ENCODE measurements at places on chromosomes 5 and 9. TPM values are rescaled to one million over a fixed set of nuclear protein-coding genes. Genes with fewer than 3 reads are reported as not detected.
A peak's percentile ranks its signal among the peaks of the same experiment; 100 is the strongest.

The BTNL8 gene
- total RNA-seq: 0.21 TPM

The SOX30 gene
- total RNA-seq: 0.04 TPM

The LCN9 gene
- total RNA-seq: 0.44 TPM

The ARL14EPL gene
- total RNA-seq: not detected

The OBP2B gene
- not detected for total RNA-seq

The TCERG1 gene
- 97.1 TPM for total RNA-seq

The ANKS6 gene
- 55.8 TPM for total RNA-seq

The WDR38 gene
- total RNA-seq: not detected

The STKLD1 gene
- total RNA-seq: 0.41 TPM

DNA sequence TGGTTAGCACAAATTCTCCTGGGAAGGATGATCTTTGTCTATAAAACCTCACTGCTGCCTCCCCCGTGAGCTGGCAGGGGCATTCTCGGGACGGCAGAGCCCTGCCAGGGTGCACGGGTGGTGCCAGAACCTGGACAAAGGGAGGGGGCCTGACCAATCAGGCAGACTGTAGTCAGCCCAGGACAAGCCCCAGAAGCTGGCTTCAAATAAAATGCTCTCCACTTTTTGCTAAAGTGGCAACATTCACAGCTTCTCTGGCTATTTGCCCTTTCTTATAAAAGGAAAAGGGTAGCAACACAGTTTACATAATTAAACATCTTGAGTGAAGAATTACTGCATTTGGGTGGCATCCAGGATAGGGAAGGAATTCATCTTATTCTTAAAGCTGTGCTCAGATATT is 14.4 kb downstream of the IL9 start:
- no peak for DNase-seq

- DNase-seq: no peak
Observed at GRCh38 chr9:86983249-86983619, 35.9 kb upstream of the GAS1 start.

DNA sequence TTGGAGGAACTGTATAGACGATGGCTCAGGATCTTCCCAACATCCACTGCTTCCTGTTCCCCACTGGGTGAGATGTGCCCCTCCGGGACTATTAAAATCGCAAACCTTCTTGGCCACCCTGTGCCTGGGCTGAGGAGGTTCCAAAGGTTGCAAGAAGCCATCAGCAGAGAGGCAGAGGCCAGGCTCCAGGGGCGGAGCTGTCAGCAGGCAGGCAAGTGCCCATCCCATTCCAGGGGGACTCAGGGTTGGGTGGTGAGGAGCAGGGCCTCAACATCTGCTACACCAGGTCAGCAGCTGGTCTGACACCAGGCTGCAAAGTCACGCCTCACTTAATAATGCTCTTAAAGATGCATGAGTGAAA is 2.2 kb downstream of the BTNL3 start:
- no peak for DNase-seq

- DNase-seq: no peak
Observed at GRCh38 chr5:15191012-15191411, 309.0 kb upstream of the FBXL7 start.

DNA sequence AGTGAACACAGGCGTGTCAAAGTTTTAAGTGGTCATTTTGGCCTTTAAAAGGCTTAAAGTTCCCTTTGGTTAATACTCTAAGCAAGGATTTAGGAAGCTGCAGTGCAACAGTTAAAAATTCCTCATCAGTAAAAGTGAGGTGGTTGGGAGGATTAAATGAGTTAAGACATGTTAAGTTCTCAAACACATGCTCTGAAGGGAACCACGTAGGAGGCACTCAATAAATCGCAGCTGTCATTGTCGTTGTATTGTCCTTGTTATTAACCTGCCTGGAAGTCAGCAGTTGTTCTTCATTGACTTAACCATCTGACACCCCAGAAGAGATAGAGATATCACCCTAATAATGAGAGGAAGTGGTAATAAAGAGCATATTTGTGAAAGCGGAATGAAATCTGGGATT is 247.5 kb downstream of the MARCHF11 start:
- no peak for DNase-seq

DNA sequence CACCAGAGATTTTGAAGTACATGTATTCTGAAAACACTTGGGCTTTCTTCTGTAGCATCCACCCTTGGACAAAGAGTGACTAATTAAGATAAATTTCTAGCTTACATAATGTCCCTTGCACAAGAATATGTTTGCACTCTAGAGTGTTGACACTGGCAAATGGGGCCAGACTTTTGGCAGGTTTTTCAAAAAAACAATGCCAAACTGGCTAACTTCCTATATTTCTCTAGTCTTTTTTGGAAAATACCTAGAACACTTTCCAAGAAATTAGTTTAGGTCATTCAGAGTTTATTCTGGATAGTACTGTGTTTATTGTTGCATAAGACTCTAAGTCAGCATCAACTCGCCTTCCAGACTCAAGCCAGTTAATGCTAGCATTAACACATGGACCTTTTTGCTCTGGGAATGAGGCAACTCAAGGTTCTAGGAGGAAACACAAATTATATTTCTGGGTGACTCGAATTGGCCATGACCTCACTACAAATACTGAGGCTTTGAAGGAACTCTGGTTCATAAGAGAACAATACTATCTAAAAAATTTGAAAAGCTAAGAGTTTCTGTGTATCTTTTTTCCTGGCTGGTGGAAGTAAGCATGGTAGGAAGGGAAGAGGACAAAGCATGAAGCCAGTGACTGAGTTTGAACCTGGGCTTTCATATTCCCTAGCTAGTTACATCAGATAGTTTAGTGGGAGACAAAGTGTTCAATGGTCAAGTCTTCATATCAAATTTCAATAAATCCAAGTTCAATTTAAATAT is 101.6 kb downstream of the NREP start:
- DNase-seq: no peak

DNA sequence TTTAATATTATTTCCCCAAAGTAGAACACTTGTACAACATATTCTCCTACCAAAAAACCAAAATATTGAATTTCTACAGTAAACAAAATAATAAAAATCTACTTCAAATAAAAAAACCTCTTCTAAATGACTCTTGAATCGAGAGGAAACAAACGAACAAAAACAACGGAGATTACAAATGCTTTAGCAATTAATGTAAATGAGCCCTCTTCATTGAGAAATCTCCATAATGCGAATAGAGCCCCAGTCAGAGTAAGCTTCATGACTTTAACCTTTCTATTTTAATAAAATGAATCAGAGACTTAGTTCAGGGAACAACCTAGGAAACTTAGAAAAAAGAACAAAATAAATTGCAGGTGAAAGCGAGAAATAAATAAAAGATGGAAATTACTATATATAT is 129.3 kb upstream of the SEMA6A start:
- DNase-seq: no peak

DNA sequence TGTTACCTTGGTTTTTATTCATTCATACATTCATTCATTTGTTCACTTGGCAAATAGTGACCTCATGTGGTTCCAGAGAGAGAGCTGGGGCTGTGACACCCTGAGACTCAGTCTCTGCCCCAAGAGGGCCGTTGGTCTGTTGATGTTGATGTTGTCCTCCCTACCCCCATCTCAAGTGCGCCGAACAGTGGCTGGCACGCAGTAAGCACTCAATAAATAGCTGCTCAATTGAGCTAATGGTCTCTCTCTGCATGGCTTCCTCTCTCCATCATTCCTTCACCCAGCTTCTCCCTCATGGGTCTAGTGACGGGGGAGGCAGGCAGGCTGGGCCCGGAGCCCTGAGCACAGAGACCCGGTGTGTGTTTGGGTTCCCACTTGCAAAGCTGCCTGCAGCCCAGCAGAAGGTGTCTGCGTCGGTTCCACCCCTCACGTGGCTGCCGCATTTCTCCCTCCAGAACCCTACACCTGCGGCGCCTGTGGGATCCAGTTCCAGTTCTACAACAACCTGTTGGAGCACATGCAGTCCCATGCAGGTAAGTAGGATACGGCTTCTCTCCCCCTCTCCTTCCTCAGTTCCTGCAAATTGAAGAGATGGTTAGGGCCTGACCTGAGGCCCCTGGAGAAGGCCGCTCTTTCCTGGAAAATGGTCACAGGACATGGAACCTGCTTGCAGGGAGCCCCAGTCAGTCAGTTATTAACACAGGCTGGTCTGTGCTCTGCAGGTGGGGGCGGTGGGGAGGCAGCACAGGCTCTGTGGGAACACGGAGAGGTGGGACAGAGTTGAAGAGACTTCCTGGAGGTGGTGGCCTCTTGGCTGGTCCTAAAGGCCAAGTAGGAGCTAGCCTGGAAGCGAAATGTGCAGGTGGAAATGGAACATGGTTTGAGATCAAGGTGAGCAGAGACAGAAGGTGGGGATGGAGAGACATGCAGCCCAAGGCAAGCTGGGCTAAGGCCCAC is 42.0 kb downstream of the AMBP start:
- DNase-seq: peak; percentile 19

- DNase-seq: no peak
Observed at GRCh38 chr9:1231998-1232919, 182.1 kb downstream of the DMRT2 start.

DNA sequence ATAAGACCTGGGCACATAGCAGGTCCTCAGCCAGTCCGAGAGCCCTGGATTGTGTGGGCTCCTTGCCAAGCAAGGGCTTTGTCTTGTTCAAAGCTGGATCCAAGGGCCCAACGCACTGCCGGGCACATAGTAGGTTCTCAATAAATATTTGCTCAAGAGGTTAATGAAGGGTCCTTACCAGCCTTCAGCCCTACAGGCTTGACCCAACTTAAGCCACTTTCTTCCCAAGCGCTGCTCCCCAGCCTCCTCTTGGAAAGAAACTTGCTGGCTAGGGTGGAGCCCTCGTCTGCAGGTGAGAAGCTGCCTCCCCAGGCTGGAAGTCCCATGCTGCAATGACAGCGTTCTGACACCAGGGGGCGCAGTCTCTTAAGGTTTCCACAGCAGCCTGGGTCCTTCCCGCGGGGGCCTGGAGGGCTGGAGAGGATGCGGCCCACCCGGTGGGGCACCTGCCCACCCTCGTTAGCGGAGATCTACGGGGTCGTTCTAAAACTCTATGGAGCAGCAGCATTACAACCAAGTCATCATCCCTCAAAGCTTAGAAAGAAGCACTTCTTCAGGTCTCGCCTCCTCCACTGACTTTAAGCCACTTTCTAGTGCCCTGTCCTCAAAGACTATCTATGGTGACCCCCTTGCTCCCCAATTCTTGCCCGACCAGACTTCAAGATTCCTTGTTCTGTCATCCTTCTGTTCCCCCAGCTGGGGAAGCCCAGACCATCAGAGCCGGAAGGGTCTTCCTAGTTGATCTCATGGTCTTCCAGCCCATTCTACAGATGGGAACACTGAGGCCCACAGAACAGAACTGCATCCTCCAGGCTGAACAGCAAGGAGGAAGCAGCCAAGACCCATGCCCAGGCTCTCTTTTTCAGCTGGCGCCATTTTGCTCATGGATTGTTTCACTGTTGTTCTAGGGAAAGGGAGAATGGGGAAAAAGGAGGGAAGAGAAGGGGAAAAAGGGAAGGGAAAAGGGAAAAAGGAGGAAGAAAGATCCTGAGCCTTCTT is 115.4 kb downstream of the LHX2 start:
- peak; percentile 90 for DNase-seq

GRCh38 chr5:84364043-84364442 is 20.6 kb downstream of the EDIL3 start:
- no peak for DNase-seq

DNA sequence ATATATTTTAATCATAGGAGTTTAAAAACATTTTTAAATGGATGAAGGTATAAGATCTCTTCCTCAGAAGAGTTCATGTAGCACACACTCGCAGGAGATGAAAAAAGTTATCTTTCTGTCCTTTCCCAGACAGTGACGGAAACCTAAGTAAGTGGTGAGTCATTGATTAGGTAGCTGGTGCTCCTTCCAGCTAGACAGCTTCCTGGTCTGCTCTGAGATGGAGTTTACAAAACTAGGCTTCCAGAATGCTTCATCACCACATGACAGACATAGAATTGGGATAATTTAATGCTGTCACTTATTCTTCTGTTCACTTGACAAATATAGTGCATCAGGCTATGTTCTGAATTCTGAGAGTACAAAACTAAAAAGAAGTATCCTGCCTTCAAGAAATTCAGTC is 2393.0 kb upstream of the C9orf72 start:
- DNase-seq: no peak

GRCh38 chr9:14383294-14383693 is 69.4 kb upstream of the NFIB start:
- no peak for DNase-seq

- no peak for DNase-seq
Observed at GRCh38 chr5:8458038-8458383, 589.1 kb downstream of the MTRR start.

- peak; percentile 17 for DNase-seq
Observed at GRCh38 chr9:34647651-34648050, 1.2 kb downstream of the GALT start.

DNA sequence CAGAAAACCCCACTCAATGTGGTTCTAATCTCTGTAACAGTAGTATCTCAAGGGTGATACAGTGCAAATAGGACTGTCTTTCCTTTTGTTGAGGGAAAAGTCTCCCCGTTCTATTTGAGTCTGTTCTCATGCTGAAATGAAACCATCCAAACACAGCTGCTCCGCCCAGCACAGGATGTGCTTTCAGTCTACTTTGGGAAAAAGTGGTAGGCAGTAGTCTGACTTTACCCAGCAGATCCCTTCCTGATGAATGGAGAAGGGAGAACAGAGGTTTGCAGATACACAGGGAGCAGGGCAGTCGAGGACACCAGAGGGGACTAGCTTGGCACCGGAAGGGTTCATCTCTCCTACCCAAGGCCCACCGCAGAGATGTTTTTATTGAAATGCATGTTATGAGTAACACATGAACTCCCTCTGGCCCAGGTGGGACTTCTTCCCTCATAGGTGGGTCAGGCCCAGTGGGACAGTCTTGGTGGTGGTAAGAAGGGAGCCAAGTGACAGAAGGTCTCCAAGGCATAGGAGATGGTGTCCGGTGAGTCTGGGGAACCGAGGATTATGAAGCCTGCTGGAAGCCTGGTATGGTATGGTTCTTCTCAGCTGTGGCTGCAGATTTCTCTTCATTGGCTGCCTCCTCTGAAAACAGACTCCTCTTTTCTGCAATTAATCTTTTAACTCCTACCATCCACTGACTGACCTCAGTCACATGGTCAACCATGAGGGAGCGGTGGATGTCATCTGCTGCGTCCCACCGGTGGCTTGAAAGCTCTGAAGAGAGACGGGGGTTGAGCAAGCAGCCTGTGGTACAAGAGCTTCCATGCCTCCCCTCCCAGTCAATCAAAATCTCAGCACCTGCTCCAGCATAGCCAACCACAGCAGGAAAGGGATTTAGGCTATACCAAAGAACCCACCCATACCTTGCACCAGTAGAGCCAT is 3.0 kb downstream of the EIF4EBP3 start:
- DNase-seq: no peak

DNA sequence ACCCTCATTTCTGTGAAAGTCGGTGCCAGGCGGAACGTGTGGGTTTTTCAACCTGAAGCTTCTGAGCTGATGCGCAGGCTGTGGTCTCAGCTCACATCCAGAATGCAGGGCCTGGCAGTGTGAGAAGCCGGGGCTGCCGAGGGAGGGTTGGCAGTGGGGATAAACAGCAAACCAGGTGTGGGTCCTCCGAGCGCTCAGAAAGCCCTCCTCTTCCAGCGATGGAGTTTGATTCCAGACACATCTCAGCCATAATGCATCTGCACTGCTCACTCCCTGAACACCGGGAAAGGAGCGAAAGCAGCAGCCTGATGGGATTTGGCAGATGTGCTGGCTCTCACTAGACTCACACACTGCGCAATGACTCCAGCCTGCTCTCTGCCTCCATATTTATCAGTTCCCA is 280.1 kb downstream of the HSPA4 start:
- no peak for DNase-seq

All from H7 (cell line).